ENCODE measurements at places on chromosomes 7 and 10.
A peak's percentile ranks its signal among the peaks of the same experiment; 100 is the strongest.

DNA sequence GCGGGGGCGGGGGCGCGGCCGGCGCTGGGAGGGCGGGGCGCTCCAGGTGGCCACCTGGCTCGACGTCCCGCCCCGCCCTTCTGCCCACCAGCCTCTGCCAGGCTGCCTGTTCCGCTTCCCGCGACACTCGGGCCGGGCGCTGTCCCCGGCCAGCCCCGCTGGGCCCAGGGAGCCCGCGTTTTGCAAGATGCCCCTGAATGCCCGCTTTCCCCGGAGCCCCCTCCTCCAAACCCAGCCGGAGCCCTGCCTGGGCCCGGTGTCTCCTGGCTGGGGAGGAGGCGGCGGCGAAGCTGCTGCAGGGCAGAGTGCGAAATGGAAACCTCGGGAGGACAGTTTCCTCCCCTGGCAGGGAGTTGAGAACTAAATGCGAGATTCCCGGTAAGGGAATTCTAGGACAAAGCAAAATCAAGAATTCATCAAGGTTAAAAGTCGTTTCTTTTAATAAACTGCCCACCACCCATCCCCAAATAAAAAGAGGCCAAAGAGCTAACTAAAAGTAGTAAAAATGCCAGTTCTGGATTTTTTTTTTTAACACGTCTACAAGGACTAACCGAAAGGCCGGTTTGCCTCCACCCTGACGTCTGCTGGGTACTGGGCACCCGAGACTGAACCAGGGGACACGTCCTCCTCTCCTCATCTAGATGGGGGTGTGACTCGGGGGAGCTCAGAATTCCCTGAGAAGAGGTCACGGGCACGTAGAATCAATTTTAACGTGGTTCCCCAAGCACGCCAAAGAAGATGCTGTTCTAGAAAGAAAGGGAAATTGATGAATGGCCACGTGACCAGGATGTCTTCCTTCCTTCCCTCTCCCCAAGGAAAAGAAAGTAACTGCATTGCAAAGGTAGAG is 200.4 kb upstream of the NFE2L3 start:
- no peak for DNase-seq

DNA sequence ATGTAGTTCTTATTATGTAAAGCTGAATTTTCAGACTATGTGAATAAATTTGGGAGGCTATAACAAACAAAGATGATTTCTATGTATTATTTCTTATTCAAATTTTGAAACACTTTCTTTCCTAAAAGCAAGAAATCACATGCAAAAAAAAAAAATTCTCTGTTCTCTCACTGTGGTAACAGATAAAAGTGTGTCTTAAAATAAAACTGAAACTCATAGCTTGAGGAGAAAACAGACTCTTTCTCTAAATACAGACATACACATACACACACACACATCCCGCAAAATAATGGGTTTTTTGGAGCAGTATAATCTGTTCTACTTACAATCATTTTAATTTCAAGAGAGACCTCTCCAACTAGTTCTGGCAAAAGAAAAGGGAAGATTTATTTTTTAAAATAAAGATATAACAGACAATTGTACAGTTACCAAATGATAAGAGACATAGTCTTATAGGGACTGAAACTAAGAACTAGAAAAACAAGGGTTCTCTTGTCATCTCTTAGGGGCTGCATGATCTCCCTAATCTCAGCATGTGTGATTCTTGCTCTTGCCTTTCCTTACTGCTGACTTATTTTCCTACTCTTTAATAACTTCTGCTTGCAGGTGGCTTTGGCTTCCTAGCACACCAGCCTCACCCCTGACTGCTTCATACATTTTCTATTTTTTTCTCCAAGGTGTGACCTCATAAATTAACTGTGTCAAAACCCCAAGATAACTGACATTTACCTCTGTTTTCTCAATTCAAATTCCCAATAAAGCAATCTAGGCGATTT is 483.5 kb upstream of the POT1 start:
- DNase-seq = no peak

- no peak for DNase-seq
Measured at GRCh38 chr7:150325110-150325611, 1.8 kb upstream of the ACTR3C start.

GRCh38 chr10:62721687-62722086 is 82.8 kb upstream of the ADO start:
- DNase-seq = no peak

DNA sequence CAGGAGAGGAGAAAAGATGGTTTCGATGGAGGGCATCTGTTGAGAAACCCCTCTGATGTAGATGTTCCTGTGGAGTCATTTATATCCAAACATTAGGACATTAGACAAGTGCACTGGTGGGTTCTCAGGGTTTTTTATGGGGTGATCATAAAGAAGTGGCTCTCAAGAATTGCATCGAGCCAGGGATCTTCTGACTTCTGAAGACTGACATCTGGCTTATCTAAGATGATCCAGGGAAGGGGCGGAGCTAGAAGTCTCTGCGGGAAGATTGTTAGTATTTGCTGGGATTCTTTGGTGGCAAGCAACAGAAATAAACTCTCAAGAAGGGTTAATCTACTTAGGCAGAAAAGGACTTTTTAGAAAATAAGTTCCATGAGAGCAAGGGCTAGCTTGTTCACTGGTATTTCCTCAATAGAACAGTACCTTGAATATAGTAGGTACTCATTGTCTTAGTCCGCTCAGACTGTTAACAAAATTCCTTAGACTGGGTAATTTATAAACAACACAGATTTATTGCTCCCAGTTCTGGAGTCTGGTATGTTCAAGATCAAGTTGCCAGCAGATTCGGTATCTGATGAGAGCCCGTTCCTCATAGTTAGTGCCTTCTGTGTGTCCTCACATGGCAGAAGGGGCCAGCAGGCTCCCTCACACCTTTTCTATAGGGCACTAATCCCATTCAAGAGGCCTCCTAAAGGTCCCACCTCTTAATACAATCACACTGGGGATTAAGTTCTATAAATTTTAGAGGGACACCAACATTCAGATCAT is 28.5 kb upstream of the SYPL1 start:
- DNase-seq = no peak

GRCh38 chr7:69624435-69625230 is 26.4 kb downstream of the AUTS2 start:
- no peak for DNase-seq

DNA sequence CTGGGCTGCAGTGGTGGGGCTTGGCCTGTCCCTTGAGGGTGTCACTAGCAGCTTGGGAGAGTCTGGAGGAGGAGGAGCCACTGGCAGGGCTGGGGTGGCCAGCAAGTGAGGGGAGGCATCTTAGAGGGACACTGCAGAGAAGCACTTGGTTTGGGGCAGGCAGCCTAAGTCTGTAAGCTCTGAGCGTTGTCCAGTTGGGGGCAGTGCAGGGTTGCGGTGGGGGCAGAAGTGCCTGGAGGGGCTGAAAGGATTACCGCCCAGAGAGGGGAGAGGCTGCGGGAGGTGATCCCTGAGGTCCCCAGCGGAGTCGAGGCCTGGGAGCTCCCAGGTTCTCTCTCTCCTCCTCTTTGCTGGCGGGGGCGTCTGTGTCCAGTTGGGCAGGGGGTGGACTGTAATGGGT is 7.4 kb downstream of the ADCYAP1R1 start:
- DNase-seq = no peak

- DNase-seq = no peak
Measured at GRCh38 chr7:92466682-92467081, 11.1 kb downstream of the ERVW-1 start.

GRCh38 chr7:121985476-121986030 is 112.6 kb downstream of the PTPRZ1 start:
- no peak for DNase-seq

DNA sequence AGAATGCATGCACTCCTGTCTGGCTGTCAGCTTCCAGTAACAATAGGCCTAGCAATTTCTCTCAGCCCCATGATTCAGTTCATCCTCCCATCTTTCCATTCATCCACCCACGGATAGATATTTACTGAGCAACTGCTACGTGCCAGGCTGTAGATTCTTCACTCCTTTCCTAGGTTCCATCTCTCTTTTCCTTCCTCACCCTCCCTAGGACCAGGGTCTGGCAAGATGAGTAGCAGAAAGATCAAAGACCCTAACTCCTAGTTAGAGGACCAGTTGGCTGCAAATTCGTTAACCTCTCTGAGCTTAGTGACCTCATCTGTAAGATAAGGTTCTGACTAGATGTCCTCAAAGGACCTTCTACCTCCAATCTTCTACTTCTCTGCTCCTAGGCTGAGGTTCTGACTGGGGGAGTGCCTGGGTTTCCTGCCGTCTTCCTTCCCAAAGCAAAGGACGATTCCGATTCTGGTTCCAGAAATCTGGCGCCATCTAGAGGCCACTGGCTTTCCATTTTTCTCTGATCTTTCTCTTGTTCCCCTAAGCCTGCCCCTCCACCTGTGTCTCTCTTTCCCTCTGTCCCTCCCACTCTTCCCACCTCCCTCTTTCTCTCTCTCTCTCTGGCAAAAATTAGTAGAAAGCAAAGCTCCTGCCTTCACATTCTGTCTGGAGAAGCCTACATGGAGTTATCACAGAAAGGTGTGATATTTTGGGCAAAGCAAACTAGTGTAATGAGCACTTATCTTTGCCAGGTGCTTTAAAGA is 26.2 kb downstream of the TBATA start:
- DNase-seq = peak; percentile 38

GRCh38 chr10:53029449-53029848 is 256.9 kb upstream of the MBL2 start:
- no peak for DNase-seq

- DNase-seq = no peak
Measured at GRCh38 chr10:88926566-88927415, 25.8 kb downstream of the ACTA2 start.
